Body of pancreas (tissue), 4 donors: ENCODE measurements at places on chromosomes 16 and 17.

- no peaks in the 10 kb centered on the region for H3K4me1 ChIP-seq
- no peaks in the 10 kb centered on the region for H3K36me3 ChIP-seq
- no peak overlapping the region for H3K4me3 ChIP-seq
- no peak for DNase-seq
- H3K27ac ChIP-seq: no peak overlapping the region
Measured at GRCh38 chr16:12166271-12166670, 189.7 kb downstream of the SNX29 start.

- no peaks in the 10 kb centered on the region for H3K27me3 ChIP-seq
- no peak overlapping the region for H3K27ac ChIP-seq
- no peak for DNase-seq
- H3K36me3 ChIP-seq: peaks cover 11% of the 10 kb centered on the region
- no peaks in the 10 kb centered on the region for H3K4me1 ChIP-seq
- H3K4me3 ChIP-seq: no peak overlapping the region
Measured at GRCh38 chr17:28878981-28879380, 18.6 kb downstream of the FLOT2 start.

GRCh38 chr17:62162898-62163297, 97.8 kb upstream of the MED13 start:
- DNase-seq: no peak
- H3K4me3 ChIP-seq: no peak overlapping the region
- no peaks in the 10 kb centered on the region for H3K36me3 ChIP-seq
- H3K4me1 ChIP-seq: peaks cover 13% of the 10 kb centered on the region
- no peak overlapping the region for H3K27ac ChIP-seq

DNA sequence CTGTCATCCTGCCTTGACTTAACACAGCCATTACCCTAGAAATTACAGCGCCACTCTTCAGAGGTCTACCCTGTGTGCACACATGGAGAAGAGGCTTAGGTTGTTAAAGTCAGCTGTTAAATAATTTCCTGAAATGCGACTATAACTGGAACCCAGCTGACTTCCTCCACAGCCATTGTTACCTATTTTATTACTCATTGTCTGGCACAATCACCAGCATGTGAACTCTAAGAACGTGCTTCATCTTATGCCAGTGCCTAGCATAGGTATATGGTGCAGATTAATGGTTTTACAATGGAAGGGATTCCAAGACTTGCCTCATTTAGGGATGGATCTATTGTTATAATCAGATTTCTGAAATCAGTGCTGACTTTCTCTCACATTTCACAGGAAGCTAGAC, 11.9 kb downstream of the RDM1 start:
- H3K27ac ChIP-seq: no peak overlapping the region
- no peaks in the 10 kb centered on the region for H3K4me1 ChIP-seq
- DNase-seq: no peak
- H3K4me3 ChIP-seq: no peak overlapping the region
- H3K36me3 ChIP-seq: no peaks in the 10 kb centered on the region
- no peaks in the 10 kb centered on the region for H3K27me3 ChIP-seq

DNA sequence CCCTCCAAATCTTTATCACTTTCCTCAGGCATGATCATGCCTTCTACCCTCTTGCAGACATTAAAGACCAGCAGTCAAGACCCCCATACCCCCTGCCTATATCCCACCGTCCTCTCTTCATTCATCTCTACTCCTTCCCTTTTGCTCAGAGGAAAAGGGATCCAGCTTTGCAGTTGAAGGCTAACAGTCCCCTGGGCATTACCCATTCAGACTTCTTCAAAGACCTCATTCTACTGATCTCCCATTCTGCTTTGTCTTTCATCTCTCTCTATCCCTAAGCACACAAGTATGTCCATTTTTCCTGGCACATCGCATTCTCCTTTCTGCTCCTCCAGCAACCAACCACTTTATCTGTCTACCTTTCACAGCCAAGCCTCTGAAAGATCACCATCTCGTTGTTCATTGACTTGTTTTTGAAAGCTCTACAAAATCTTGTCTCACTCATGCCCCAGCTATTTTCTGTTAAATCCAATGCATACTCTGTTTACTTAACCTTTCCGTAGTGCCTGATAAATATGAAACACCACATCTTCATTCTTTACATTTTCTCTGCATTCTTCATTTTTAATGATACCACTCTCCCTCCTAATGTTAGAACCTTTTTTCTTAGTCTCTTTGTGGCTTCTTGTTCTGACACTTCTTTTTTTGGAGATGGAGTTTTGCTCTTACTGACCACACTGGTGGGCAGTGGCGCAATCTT, 14.1 kb upstream of the LCMT1 start:
- no peaks in the 10 kb centered on the region for H3K4me1 ChIP-seq
- H3K36me3 ChIP-seq: no peaks in the 10 kb centered on the region
- no peak overlapping the region for H3K4me3 ChIP-seq
- no peak for DNase-seq
- no peaks in the 10 kb centered on the region for H3K27me3 ChIP-seq

GRCh38 chr17:21039839-21040575, 2.8 kb downstream of the USP22 start:
- no peaks in the 10 kb centered on the region for H3K36me3 ChIP-seq
- H3K27ac ChIP-seq: peak overlapping the region; percentile 100
- H3K4me1 ChIP-seq: peaks cover 65% of the 10 kb centered on the region
- no peak for DNase-seq

DNA sequence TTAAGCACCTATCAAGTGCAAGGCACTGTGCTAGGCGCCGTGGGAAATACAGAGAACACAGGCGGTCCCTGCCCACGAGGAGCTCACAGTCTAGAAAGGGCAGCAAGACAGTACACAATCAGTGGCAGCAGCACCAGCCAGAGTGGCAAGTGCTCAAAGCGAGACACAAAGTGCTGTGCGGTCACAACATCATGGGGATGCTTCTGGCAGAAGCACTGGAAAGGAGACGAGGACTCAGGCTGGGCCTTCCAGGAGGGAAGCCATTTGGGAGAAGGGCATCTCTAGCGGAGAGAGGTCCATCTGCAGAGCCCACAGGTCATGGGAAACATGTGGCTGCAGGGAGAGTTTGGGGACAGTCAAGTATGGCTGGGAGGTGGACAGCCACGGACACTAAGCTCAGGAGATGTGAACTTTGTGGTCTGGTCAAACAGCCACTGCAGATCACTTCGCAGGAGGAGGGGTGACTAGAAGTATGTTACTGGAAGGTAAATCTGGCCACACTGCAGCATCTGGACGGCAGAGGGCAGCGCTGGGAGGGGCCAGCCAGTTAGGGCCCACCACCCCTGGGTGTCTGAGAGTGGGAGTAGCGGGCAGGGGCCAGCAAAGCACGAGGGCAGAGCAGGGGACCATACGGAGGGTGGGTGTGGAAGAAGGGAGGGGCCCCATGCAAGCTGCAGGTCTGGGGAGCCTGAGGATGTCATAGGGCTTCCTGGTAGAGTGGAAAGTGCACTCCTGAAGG, 71.1 kb downstream of the N4BP1 start:
- no peak overlapping the region for H3K27ac ChIP-seq
- peak; percentile 28 for DNase-seq
- H3K4me3 ChIP-seq: no peak overlapping the region
- peaks cover 14% of the 10 kb centered on the region for H3K4me1 ChIP-seq

DNA sequence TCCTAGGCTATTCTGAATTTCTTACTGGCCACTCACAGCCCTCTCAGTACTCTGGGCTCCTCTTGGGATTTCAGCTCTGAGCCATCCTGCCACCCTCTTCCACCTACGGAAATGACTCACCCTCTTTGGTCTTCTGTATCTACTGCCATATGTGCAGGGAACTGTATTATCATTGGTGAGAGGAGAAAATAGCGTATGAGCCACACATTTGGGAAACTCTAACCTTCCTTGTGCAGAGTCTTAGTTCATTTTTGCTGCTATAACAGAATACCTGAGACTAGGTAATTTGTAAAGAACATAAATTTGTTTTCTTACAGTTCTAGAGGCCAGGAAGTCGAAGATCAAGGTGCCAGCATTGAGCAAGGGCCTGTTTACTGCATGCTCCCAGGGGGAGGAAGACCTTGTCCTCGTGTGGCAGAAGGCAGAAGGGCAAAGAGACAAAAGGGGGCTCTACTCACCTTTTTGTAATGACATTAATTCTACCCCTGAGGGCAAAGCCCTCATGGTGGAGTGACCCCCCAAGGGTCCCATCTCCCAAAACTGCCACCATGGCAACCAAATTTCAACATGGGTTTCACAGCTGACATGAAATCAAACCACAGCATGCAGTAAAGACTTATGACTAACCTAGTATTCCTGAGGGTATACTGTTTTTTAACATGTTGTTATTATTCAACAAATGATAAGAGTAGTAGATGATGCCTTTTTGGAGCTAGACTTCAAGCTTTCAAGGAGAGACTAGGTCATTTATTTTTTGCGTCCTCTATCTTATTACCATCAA, 191.8 kb downstream of the PRKCA start:
- H3K36me3 ChIP-seq: no peaks in the 10 kb centered on the region
- no peak overlapping the region for H3K4me3 ChIP-seq
- peaks cover 3% of the 10 kb centered on the region for H3K4me1 ChIP-seq
- no peak overlapping the region for H3K27ac ChIP-seq

DNA sequence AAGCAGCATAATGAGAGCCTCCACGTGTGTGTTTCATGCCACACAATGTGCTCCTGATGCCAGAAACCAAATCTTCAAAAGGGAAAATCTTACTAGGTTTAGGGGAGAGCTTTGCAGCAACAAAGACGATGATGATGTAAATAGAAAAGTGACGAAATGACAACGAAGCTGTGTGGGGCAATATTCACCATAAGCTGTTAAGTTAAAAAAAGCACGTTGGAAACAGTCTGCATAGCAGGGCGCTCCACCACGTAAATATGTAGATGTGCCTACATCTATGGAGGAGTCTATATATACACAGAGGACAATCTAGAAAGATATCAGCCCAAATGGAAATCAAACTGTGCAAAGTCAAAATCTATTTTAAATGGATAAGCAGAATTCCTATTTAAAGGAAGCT, 61.0 kb downstream of the RPH3AL start:
- no peaks in the 10 kb centered on the region for H3K4me1 ChIP-seq
- H3K27me3 ChIP-seq: no peaks in the 10 kb centered on the region
- no peak overlapping the region for H3K27ac ChIP-seq
- DNase-seq: no peak

DNA sequence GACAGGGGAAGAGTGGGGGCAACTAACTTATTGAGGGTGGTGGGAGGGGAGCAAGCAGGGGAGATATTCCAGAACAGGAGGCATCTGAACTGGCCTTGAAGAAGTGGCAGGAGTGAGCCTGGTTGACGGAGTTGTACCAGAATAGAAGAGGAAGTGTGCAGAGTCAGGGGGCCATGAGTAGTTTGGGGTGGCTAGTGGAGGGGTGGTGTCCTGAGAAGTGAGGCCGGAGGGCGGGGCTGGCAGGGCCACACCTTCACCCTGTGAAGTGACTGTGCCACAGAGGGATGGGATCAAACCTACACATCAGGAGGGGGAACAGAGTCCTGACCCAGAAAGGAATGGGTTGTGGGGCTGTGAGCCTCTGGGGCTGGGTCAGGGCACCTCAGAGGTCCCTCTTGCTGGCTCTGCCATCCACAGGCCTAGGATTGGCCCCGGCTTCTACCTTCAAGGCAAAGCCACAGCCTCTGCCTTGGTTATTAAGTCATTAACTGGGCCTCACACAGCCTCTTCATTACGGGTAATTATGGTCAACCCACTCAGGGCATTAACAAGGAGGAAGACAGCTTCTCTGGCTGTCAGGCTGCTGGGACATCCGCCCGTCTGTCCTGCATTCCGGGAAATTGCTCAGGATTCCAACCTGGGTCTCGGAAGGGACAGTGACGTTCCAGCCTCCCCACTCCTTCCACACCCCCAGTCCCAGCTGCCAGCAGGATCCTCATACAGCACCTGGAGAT, 12.7 kb downstream of the SPNS2 start:
- H3K27me3 ChIP-seq: no peaks in the 10 kb centered on the region
- H3K4me3 ChIP-seq: no peak overlapping the region
- no peak for DNase-seq
- H3K27ac ChIP-seq: peak overlapping the region; percentile 78

- peaks cover 35% of the 10 kb centered on the region for H3K4me1 ChIP-seq
- no peak overlapping the region for H3K27ac ChIP-seq
- H3K4me3 ChIP-seq: no peak overlapping the region
- H3K36me3 ChIP-seq: no peaks in the 10 kb centered on the region
- DNase-seq: no peak
- no peaks in the 10 kb centered on the region for H3K27me3 ChIP-seq
Measured at GRCh38 chr16:85192238-85193114, 80.2 kb upstream of the CIBAR2 start.

- H3K4me3 ChIP-seq: no peak overlapping the region
- peak; percentile 23 for DNase-seq
- peak overlapping the region; percentile 80 for H3K27ac ChIP-seq
- no peaks in the 10 kb centered on the region for H3K27me3 ChIP-seq
- no peaks in the 10 kb centered on the region for H3K36me3 ChIP-seq
Measured at GRCh38 chr16:4019371-4019791, 96.9 kb downstream of the ADCY9 start.

- no peak for DNase-seq
- H3K4me1 ChIP-seq: peaks cover 26% of the 10 kb centered on the region
- H3K4me3 ChIP-seq: no peak overlapping the region
Measured at GRCh38 chr17:76134911-76135809, 5.9 kb downstream of the FOXJ1 start.

DNA sequence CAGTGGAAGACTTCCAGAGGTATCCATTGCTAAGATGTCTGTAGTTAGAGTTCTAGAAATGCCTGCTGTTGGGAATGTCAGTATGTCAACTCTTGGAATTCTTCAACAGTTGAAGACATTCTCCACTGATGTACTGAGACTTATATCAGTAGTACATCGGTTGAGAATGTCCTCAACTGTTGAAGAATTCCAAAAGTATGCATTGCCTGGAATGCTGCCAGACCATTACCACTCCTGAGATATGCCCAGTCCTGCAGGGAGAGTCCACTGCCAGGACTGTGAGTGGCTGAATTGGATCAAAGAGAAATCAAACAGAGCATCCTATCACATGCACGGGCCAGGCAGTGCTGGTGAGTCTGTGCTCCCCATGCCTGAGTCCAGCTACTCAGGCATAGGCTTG, 42.0 kb downstream of the IL21R start:
- no peak for DNase-seq
- no peaks in the 10 kb centered on the region for H3K27me3 ChIP-seq
- no peak overlapping the region for H3K27ac ChIP-seq
- H3K36me3 ChIP-seq: no peaks in the 10 kb centered on the region

GRCh38 chr16:57801809-57802340, 416 bp downstream of the KIFC3 start:
- no peaks in the 10 kb centered on the region for H3K36me3 ChIP-seq
- H3K27me3 ChIP-seq: no peaks in the 10 kb centered on the region
- H3K4me1 ChIP-seq: peaks cover 77% of the 10 kb centered on the region
- peak overlapping the region; percentile 84 for H3K27ac ChIP-seq

DNA sequence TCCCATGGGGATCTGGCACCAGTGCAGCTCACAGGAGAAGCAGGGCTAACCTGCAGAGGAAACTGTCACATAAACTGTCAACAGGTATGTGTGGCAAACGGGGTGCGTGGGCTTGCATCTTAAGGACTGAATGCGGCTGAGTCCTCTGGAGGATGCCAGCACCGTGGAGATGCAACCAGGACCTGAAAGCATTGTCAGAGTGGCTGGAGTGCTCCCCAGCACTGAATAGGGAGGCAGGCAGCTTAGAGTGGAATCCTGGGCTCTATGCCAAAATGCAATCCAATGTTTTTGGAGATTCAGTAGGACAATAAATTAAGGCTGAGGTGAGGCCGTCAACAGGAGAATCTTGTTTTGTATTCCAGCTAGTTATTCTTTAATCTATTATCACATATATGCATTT, 21.3 kb upstream of the SALL1 start:
- H3K27me3 ChIP-seq: no peaks in the 10 kb centered on the region
- DNase-seq: no peak

- H3K4me1 ChIP-seq: no peaks in the 10 kb centered on the region
- H3K4me3 ChIP-seq: no peak overlapping the region
- DNase-seq: no peak
- H3K27me3 ChIP-seq: no peaks in the 10 kb centered on the region
- H3K36me3 ChIP-seq: no peaks in the 10 kb centered on the region
Measured at GRCh38 chr17:35909408-35909807, 21.2 kb downstream of the RDM1 start.
